ENCODE measurements at places on chromosomes 4 and X. TPM values are rescaled to one million over a fixed set of nuclear protein-coding genes. Genes with fewer than 3 reads are reported as not detected.

NPY1R gene
- polyA plus RNA-seq: not detected

NPY2R gene
- not detected for polyA plus RNA-seq

GRCh38 chr4:176726803-176727202 lies 65.9 kb downstream of the VEGFC start:
- no peak for DNase-seq

DNA sequence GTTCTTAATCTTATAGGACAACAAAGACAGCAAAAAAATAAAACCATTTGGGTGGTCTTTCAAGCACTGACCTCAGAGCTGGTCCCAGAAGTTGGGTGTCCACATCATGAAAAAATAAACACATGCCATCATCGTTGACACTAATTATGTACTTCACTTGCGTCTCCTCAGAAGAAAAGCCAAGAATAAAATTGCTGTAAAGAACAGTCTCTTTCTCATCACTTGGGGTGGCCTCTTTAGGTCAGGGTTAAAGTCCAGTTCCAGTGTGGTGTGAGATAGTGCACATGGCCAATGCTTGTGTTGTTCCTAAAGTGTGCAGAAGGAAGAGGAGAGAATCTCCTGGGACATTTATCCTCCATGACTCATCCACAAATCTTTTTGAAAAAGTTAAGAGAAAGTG lies 49.5 kb upstream of the IBSP start:
- no peak for DNase-seq
